SW480 (cell line): ENCODE measurements at places on chromosomes 3 and 15.
A peak's percentile ranks its signal among the peaks of the same experiment; 100 is the strongest.

GRCh38 chr15:64187396-64188191, 24.8 kb upstream of the PPIB start:
- DNase-seq, result no peak

GRCh38 chr3:194967151-194968117, 281.8 kb downstream of the FAM43A start:
- DNase-seq, result no peak

DNA sequence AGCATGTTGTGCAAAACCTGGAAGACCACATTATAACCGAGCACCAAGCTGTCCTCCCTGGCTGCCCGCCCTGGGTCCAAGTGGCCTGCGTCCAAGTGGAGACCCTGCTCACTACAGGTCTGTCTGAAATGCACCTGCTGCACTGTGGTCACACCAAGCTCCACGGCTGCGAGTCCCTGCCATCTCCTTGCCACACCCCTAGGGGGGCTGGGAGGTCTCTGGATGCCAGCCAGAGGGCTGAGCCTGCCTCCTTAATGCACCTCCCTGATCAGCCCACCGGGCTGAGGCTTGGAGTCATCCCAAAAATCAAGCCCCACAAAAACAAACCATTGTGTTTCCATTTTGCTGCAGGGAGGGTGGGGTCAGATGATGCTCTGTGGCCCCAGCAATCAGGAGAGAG, 187.1 kb downstream of the MEGF11 start:
- DNase-seq, result no peak

DNA sequence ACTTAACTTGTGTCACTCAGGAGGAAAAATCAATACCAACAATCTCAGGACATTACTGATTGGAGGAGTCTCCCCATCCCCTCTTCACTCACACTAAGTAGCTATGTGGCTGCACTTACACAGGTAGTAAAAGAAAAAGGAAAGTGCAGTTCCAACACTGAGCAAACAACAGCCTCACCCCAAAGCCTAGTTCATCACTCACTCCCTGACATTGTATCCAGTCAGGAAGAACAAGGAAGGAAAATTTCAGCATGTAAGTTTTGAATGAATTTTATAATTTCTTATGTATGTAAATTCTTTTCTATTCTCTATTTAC, 273.4 kb downstream of the IGSF11 start:
- no peak for DNase-seq

DNA sequence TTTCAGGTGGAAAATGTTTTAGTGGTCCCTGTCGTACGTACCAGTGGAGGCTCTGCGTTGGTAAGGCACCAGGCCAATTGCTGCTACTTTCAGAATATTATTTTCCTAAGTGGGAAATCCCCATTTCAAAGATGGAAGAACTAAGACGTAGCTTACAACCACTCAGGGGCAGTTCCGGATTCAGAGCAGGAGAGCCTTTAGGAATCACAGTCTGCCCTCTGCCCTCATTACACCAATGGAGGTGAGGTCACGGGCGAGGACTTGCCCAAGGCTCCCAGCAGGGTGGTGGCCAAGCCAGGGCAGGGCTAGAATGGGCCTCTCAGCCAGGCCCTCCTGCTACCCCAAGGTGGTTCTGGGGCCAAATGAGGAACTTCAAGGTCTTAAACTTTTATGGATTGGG, 72.6 kb downstream of the RASGRF1 start:
- no peak for DNase-seq

GRCh38 chr3:195007151-195007550, 263.8 kb downstream of the XXYLT1 start:
- DNase-seq, result no peak

- no peak for DNase-seq
These were observed 20.4 kb upstream of the PSTPIP1 start for GRCh38 chr15:76974456-76975036.

DNA sequence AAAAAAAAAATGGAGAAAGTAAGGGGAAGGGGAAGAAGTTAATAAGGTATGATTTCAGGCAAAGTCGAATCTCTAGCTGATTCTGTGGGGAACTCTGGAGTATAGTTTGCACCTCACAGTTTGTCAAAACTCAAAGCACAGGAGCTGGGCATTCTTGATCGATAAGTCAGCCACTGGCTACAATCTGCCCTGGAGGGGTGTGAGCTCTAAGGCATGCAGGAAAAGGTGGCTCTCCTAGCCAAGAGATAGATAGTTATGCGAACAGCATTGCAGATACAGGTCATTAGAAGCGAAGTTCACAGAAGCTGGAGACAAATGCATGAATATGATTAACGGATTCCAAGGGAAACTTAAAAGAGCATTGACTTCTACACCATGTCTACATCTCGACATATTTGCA, 952.6 kb downstream of the AGBL1 start:
- no peak for DNase-seq

DNA sequence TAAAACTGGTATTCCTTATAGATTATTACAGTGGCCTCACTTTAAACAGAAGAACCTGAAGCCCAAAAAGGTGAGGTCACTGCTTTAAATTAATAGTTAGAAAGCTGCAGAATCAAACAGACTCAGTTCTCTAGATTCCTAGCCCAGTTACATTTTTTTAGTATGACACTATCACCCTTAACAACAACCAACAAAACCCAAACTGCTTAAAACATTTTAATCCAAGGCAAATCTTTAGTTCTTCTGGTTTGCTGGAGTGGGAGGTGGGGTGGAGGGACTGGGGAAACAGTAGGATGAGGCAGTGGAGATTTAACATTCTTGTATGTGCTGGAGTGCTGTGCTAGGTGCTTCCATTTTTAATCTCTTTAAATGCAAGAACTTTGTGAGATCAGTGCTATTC, 631.6 kb upstream of the KCNMB2 start:
- no peak for DNase-seq

DNA sequence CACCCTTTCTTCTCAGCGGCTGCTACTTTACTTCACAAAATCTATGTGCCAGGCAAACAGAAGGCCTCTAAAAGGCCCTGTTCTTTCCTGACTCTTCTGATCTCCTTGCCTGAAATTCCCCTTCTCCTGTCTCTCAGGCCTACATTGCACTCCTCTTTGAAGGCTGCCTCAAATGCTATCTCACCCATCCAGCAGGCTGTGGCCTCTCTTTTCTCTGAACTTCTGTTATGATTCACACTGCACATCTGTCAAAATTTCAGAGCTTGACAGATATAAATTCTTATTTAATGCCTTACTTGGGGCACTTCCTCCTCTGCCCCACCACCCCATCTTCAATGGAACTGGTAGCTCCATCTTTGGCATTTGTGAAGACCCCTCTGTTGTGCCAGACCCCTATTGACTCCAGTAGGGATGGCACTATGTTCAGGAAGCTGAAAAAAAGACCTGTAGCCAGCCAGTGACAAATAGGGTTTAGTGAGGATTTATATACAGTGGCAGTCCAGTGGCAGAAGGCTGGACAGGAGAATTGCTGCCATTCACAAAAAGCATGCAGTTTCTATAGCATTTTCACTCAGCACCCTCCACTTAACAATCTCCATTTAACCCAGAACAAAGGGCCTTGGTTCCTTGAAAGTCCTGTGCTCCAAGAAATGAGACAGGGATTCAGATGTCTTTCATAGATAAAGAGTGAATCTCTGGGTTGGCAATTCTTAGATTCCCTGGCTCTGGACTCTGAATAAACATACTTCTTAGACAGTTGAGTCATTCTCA, 415.8 kb upstream of the GRM7 start:
- DNase-seq, result no peak

GRCh38 chr3:19891740-19892139, 42.3 kb downstream of the EFHB start:
- no peak for DNase-seq

DNA sequence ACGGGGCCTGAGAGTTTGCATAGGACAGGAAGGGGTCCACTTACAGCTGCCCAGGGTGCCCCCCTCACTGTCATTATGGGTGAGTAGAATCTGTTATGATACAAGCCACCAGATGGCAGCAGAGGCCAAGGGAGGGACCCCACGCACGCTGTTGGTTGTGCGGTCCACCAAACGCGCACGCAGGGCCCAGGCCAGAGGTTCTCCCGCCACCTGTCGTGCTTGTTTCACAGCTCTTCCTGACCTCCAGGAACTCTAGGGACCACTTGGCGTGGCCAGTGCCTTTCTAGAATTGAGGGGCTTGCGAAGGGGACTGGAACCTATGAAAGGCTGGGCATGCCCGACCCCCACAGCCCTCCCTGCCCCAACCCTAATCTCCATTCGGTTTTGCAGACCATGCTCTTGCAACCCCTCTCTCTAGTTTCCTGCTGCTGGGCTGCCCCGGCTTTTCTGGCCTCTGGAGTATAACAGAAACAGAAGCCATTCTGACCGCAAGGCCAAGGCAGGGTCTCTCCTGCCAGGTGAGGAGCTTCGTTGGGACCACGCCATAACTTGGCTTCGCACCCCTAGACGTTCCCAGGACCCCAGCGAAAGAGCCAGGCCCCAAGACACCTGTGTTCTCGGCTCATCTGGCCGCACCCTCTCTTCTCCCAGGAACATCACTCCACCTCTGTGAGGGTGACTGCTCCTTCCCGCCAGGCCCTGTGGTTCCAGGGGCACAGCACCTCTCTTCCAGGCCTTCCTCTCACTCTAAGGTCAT, 46.0 kb downstream of the ALDH1L1 start:
- peak; percentile 47 for DNase-seq

DNA sequence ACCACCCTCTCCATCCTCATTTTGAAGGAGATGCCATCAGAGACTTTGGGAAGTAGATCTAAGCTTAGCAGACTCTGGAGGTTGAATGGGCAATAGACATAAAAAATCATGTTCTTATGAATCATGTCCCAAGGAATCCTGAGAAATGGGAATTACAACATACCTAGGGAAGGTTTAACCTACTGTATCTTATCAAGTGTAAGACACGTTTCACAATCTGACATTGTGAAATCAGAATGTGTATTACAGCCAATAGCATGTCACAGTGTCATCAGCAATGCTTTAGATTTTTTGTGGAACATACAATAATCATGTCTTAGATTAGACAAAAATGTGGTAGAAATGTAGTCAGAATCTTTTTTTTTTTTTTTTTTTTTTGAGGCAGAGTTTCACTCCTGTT, 332.4 kb upstream of the TLE3 start:
- no peak for DNase-seq

DNA sequence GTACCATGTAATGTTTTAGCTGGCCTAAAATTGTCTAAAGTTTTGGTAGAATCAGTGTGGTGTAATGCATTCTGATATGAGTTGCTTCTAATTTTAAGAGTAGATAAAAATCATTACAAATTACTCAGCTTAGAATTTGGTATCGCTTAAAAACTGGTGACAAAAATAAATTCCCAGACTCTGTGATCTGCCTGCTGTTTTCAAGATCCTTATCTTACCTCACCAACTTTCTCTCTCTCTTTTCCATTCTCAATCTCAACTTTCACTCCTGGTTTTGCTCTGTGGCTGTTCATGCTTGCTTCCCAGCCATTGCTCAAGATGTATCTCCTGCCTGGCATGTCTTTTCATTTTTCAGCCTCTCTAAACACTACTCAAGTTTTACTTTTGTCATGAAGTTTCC, 45.7 kb downstream of the TCF12 start:
- DNase-seq, result no peak

DNA sequence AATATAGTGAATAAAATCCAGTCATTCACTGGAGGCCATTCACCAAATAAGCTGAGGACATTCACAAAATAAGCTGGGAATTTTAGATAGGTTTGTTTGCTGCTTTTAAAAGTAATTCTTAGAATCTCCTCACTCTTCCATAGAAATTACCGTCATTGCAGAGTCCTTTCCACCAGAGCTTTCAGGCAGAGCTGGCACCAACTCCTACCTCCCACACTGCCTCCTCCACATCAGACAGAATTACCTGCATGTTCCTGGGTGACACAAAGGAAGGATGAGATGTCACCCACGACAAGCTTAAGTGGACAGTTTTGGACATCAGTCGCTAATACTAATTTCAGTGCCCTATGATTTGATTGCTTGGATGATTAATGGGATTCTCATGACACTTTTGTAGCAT, 1113.2 kb downstream of the IGSF11 start:
- DNase-seq, result no peak
